Activated naive CD8-positive, alpha-beta T cell treated with anti-CD3 and anti-CD28 coated beads, Interleukin-2, amount 50 U/mL, for 24 hours (primary cell): ENCODE measurements at places on chromosomes 12 and 14.

DNA sequence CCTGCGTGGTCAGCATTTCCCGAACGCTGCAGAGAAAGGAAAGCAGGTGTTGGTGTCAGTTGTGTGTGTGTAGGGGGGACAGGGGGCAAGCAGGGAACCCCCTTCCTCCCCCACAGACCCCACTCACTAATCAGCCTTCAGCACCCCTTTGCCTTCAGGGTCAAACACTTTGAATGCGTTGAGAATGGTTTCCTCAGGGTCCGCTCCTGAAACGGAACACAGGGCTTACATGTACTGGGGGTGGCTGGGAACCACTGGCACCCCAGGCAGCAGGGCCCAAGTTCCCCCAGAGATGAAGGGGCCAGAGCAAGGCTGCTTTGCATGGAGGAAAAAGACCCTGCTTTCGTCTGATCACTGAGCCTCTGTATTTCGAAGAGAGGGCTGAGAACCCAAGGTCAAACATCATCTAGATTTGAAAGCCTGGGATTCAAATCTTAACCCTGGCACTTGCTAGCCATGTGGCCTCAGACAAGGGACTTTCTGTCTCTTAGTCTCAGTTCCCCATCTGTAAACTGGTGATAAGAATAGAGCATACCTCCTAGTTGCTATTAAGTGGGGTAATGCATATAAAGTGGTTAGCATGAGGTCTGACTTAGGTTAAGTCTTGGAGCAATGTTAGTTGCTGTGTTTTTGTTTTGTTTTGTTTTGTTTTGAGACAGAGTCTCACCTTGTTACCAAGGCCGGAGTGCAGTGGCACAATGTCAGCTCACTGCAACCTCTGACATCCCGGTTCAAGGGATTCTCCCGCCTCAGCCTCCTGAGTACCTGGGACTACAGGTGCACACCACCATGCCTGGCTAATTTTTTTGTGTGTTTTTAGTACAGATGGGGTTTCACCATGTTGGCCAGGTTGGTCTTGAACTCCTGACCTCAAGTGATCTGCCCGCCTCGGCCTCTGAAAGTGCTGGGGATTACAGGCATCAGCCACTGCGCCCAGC lies 7.0 kb downstream of the MYL2 start:
- H3K27me3 ChIP-seq: no peaks in the 10 kb centered on the region
- H3K27ac ChIP-seq: peak overlapping the region; percentile 0
- DNase-seq: no peak
- peaks cover 2% of the 10 kb centered on the region for H3K4me1 ChIP-seq
- no peak overlapping the region for H3K4me3 ChIP-seq

DNA sequence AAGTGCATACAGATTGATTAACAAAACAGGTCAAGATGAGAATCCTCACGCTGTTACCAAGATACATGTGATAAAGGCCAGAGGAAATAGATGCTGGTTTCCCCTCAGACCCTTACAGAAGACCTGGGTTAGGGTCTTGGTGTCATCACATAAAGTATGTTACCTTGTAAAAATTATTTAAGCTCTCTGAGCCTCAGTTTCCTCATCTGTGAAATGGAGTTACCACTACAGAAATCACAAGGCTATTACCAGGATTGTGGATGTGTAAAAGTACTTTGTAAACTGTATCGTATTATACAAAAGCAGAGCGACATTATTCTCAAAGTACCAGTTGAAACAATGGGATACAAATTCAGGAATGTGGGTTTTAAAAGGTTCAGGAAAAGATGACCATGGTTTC lies 14.0 kb downstream of the SAMD4A start:
- no peaks in the 10 kb centered on the region for H3K27me3 ChIP-seq
- no peak overlapping the region for H3K4me3 ChIP-seq
- peaks cover 6% of the 10 kb centered on the region for H3K36me3 ChIP-seq
- DNase-seq: no peak
- no peaks in the 10 kb centered on the region for H3K4me1 ChIP-seq

DNA sequence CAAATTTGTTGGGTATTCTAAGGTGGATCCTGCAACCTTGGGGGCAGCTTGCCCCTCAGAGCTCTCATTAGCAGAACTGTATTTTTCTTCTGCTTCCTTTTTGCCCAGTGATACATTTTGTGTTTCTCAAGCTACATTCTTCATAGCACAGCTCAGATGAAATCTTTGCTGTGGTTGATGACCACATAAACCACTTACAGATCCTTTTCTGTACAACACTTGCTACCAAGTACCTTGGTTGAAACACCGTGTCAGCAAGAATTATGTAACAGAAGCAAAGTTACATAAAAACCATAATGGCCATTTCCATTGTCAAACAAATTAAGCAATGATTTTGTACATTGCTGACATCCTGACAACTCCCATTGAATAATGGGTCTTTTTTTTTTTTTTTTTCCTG lies 9.7 kb upstream of the PLBD1 start:
- peaks cover 21% of the 10 kb centered on the region for H3K4me1 ChIP-seq
- H3K27ac ChIP-seq: no peak overlapping the region
- H3K36me3 ChIP-seq: no peaks in the 10 kb centered on the region
- DNase-seq: no peak
- H3K4me3 ChIP-seq: no peak overlapping the region

GRCh38 chr14:24875991-24876878 lies 173.7 kb downstream of the STXBP6 start:
- peaks cover 11% of the 10 kb centered on the region for H3K27me3 ChIP-seq
- no peaks in the 10 kb centered on the region for H3K4me1 ChIP-seq
- H3K4me3 ChIP-seq: no peak overlapping the region

DNA sequence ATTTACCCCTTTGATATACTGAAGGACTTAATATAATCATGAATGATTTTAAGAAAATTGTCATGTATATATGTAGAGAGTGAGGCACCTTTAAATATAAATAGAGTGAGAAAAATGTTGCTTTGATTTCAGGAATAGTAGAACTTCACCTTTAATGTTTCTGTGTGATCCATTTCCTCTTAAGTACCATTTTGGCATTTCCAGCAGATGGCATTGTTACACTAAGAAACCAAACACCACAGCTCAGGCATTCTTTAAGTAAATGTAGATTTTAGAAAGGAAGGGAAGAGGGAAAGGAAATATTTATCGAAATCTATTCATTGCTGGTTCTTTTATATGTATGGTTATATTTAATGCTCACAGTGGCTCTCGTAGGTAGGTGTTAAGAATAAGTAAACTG lies 556.7 kb upstream of the FBXO33 start:
- no peaks in the 10 kb centered on the region for H3K27me3 ChIP-seq
- no peaks in the 10 kb centered on the region for H3K4me1 ChIP-seq
- H3K36me3 ChIP-seq: no peaks in the 10 kb centered on the region
- DNase-seq: no peak

DNA sequence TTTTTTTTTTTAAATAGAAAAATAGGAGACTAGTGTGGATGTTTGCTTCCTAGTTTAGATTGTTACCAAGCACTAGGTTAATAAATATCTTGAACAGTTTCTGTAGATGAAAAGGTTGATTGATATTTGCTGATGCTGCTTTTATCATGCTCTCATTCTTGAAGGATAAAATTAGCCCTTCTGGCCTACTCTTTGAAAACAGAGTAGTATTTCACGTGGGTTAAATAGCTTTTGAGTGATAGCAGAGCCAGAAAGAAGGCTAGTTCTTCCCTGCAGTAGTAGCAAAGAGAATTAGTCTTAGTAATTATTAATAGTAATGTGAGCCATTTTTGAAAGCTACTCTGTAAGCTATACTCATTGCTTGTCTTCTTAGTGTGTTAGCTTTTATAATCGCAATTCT lies 5.2 kb downstream of the NEDD1 start:
- no peak for DNase-seq
- no peak overlapping the region for H3K27ac ChIP-seq
- H3K36me3 ChIP-seq: peaks cover 52% of the 10 kb centered on the region

DNA sequence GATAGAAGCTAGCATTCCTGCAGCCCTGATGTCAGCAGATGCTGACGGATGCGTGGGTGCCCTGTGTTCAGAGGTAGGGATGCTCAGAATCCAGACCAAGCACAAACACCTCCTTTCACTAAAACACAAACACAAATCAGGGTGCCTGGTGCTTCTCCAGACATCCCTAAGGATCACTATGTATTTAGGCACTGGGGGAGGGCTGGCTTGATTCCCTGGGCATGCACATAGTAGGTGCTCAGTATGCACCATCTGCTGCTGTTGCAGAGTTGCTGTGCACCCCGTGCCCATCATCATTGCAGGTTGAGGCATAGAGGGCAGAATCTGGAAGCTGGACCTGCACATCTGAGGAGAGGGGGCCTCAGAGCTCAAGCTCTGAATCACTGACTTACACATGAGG lies 114.8 kb downstream of the PHETA1 start:
- H3K4me1 ChIP-seq: no peaks in the 10 kb centered on the region
- DNase-seq: no peak
- no peaks in the 10 kb centered on the region for H3K36me3 ChIP-seq

GRCh38 chr14:93855737-93856136 lies 67.5 kb upstream of the PRIMA1 start:
- H3K36me3 ChIP-seq: no peaks in the 10 kb centered on the region
- no peak overlapping the region for H3K27ac ChIP-seq
- H3K4me3 ChIP-seq: no peak overlapping the region

DNA sequence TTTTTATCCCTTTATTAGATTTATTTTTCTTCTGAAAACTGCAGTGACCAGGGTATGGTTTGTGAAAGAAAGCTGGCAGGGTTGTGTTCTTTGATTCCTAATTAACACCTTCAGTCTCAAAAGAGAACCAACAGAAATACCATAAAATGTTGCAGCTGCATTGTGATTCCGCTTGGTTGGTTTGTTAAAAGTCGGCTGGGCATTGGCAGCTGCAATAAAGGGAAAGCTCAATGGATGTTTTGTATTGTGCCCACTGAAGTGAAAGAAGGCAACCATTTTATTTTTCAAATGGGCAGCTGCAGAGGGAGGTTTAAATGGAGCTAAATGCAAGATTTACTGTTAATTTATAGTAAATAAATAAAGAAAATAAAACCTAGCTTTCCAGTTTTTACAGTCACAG lies 16.7 kb downstream of the LGR5 start:
- no peak overlapping the region for H3K27ac ChIP-seq
- no peak for DNase-seq
- H3K27me3 ChIP-seq: peaks cover 5% of the 10 kb centered on the region
- H3K4me1 ChIP-seq: no peaks in the 10 kb centered on the region

DNA sequence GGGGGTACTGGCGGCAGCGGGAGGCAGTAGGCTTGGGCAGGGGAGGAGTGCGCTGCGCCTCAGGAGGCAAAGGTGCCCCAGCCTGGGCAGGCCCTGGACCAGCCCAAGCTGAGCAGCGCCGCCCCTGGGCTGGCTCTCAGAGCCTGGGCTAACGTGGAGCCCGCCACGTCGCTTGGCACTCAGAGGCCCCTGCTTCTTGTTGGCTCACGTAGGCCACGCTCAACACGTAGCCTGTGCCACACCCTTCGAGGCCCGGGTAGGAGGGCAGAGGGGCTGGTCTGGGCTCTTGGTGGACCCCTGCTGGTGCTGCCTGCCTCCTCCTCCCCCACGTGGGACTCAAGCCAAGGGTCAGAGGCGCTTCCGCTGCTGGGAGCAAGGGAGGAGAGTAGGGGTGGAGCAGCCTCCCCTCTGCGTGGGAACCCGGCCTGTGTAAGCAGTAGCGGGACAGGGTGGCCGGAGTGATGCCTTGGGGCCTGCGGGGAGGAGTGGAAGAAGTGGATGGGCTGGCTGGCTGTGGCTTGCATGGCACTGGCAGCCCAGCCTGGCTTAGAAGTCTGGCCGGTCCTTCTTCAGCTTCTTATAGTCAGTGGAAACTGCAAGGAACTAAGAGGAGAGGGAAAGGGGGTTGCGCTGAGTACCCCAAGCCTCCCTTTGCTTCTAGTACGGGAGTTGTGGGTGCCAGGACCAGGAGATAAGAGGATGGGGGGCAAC lies 5.7 kb downstream of the SHMT2 start:
- peaks cover 44% of the 10 kb centered on the region for H3K36me3 ChIP-seq
- no peak for DNase-seq
- peaks cover 23% of the 10 kb centered on the region for H3K27me3 ChIP-seq
- H3K4me1 ChIP-seq: peaks cover 68% of the 10 kb centered on the region
- peak overlapping the region; percentile 27 for H3K27ac ChIP-seq

DNA sequence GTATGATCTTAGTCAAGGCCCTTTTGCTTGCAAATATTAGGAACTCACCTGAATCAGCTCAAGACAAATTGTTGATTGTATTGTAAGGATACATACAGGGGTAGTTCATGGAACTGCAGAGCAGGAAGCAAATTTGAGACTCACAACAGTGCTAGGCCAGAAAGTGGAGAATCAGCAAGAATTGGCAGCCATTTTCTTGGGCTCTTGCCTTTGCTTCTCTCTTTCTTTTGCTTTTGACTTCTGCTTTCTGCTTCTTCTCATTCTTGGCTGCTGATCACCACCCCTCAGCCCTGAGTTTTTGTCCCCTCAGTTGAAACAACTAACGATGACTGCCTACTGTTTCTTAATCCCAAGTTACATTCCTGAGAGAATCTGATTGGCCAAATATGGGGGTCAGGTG lies 34.8 kb downstream of the KCNK13 start:
- no peak overlapping the region for H3K4me3 ChIP-seq
- peaks cover 3% of the 10 kb centered on the region for H3K4me1 ChIP-seq
- no peak overlapping the region for H3K27ac ChIP-seq
- no peaks in the 10 kb centered on the region for H3K36me3 ChIP-seq

- no peak overlapping the region for H3K4me3 ChIP-seq
- no peaks in the 10 kb centered on the region for H3K4me1 ChIP-seq
- no peak for DNase-seq
Measured at GRCh38 chr12:8734873-8735381, 37.1 kb downstream of the RIMKLB start.

DNA sequence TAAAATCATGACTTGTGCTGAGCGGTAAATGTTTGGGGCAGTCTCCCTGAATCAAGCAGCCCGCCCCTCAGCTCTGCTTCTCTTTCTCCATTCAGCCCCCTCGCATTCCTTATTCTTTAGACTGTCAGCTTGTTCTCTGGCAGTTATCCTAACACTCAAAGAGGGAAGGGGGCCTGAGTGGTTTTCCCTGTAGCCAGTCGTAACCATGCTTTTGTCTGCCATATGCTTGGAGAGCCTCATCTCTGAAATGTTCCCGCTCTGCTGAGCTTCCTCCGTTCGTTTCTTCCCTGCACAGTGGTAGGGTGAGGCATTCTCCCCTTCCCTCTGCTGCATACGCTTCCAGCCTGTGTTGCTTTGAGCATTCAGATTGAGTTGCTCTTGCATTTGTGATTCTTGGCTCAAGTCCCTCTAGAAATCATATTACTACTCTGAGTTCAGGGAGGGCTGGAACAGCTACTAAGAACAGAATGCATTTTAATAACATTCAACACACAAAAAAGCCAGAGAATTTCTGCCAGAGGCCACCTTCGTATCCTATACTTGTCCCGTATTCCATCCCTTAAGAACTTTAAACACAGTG lies 119.7 kb downstream of the FBXL14 start:
- no peak overlapping the region for H3K27ac ChIP-seq
- H3K4me1 ChIP-seq: peaks cover 1% of the 10 kb centered on the region
- H3K4me3 ChIP-seq: no peak overlapping the region
- DNase-seq: no peak
- H3K27me3 ChIP-seq: no peaks in the 10 kb centered on the region
